CD8-positive, alpha-beta T cell (primary cell): ENCODE measurements at places on chromosomes 2 and 18. TPM values are rescaled to one million over a fixed set of nuclear protein-coding genes. Genes with fewer than 3 reads are reported as not detected.

Gene UNC80
- not detected for total RNA-seq

Gene L3MBTL4
- total RNA-seq, result 0.41 TPM

Gene CAPN10
- 65.9 TPM for total RNA-seq

Gene R3HDM1
- 35.3 TPM for total RNA-seq

Gene CAPN14
- 0.14 TPM for total RNA-seq

Gene RAMP1
- total RNA-seq, result not detected

Gene DCDC2C
- total RNA-seq, result not detected

Gene CABYR
- 1.2 TPM for total RNA-seq

Gene ARHGEF33
- not detected for total RNA-seq

Gene GKN2
- not detected for total RNA-seq

Gene RPRM
- total RNA-seq, result 0.27 TPM

Gene CNNM4
- total RNA-seq, result 8.3 TPM
